ENCODE measurements at places on chromosomes 1 and 21.

DNA sequence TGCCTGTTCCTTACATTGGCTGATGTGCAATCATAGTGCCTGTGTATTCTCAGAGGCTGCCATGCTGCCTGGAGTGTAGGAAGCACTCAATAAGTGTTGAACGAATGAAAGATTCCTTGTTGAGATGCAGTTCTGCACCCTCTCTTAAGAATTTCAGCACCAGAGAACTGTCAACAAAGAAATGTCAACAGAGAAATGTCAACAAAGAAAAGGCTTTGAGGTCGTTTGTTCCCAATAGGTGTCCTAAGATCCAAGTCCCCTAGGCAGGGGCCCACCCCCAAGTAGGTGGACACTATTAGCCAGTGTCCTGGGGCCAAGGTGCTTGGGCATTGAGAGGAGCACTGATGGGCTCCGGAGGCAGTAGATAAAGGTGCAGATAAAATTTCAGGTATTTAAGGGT, 12.6 kb downstream of the KCND3 start:
- DNase-seq, result no peak
- no peak overlapping the region for H3K4me3 ChIP-seq
- H3K36me3 ChIP-seq, result no peaks in the 10 kb centered on the region
- H3K4me1 ChIP-seq, result peaks cover 40% of the 10 kb centered on the region

DNA sequence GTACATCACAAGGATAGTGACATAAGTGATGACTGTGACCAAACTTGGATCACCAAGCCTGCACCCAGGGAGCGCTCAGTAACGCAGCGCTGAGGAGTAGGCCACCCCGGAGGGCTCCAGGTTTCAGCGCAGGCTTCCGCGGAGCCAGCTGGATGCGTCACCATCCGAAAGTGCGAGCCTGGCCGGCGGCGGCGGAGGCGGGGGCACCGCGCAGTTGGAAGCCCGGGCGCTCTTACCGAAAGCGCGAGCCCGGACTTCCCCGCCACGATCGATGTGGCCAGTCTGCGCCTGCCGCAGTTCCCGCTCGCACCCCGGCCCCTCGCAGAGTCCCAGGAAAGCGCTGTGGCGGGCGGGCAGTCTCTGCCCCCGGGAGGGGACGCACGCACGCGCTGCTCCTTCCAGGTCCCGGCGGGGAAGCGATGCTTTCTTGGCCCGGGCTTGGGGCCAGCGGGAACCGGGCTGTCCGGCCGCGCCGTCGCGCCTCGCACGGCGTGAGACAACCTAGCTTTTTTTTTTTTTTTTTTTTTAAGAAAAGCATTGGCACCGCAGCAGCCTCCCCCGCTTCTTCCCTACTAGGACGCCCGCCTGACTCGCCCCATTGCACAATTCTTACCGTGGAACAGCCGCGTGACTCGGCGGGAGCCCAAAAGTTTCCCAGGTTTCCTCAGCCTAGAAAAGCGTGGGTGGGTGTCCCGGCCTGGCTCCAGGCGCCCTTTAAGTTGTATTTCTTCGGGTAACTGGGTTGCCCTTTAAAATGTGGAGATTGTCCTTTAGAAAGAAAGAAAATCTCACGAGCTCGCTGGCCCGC, 36.4 kb upstream of the JAK1 start:
- peak overlapping the region; percentile 84 for H3K4me3 ChIP-seq
- peak overlapping the region; percentile 87 for H3K27ac ChIP-seq
- peaks cover 5% of the 10 kb centered on the region for H3K4me1 ChIP-seq
- DNase-seq, result peak; percentile 79

GRCh38 chr1:205287076-205287475, 34.5 kb downstream of the NUAK2 start:
- H3K4me3 ChIP-seq, result no peak overlapping the region
- no peaks in the 10 kb centered on the region for H3K27me3 ChIP-seq
- no peak overlapping the region for H3K27ac ChIP-seq
- peaks cover 15% of the 10 kb centered on the region for H3K4me1 ChIP-seq

DNA sequence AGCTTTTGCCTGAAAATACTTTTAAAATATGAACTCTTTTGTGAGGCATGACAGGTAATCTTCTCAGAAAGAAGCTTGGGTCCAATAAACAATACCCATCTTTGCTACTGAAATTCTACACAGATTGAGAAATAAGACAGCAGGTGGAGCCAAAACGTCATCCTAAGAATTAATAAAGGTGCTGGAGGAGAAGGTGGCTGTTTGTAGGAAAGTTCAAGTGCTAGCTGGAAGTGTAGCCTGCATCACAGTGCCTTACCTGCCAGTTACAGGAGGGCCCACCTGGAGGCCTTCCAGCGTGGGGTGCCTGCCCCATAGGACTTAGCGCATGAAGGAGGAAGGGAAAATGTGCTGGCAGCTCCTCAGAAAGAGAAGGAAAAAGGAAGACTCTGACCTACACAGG, 93.7 kb downstream of the TTC3 start:
- H3K27ac ChIP-seq, result no peak overlapping the region
- H3K27me3 ChIP-seq, result no peaks in the 10 kb centered on the region
- no peak overlapping the region for H3K4me3 ChIP-seq
- no peaks in the 10 kb centered on the region for H3K36me3 ChIP-seq
- DNase-seq, result no peak
- H3K4me1 ChIP-seq, result no peaks in the 10 kb centered on the region

GRCh38 chr1:67689267-67690017, 4.4 kb downstream of the GADD45A start:
- no peak for DNase-seq
- H3K36me3 ChIP-seq, result peaks cover 1% of the 10 kb centered on the region
- peaks cover 23% of the 10 kb centered on the region for H3K4me1 ChIP-seq
- no peaks in the 10 kb centered on the region for H3K27me3 ChIP-seq
- no peak overlapping the region for H3K27ac ChIP-seq

DNA sequence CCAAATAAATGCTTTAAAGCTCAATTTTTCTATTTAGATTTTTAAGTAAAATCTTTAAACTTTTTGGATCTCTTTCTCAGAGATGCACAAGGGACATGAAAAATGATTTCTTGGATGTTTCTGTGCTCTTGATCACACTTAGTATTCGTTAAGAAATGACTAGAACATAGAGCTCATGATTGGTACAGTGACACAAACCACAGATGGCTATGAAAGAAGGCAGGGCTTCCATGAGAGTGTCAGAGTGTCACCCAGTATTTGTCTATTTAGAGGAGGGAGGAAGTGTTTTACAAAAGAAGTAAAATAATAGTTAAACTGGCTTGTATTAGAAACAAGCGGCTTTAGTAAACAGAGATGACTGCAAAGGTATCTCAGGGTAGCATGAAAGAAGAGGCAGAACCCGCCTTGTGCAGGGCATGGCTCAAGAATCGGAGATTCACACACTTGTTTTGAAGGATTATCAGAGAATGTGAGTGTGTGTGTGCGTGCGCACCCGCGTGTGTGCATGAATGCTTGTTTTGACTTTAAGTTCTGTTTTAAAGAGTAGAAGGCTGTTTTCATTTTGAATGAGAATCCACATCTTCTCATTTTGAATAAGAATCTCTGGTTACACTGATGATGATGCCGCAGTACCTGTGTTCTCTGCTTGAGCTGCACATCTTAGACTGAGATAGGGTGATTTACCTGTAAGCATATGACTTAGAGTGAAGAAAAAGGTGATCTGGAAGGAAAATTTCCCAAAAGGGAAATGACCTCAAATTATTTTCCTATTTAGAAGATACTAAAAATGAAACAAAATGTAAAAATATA, 82.1 kb downstream of the VPS26C start:
- no peak for DNase-seq
- H3K36me3 ChIP-seq, result no peaks in the 10 kb centered on the region
- H3K4me1 ChIP-seq, result peaks cover 12% of the 10 kb centered on the region
- H3K27me3 ChIP-seq, result no peaks in the 10 kb centered on the region

DNA sequence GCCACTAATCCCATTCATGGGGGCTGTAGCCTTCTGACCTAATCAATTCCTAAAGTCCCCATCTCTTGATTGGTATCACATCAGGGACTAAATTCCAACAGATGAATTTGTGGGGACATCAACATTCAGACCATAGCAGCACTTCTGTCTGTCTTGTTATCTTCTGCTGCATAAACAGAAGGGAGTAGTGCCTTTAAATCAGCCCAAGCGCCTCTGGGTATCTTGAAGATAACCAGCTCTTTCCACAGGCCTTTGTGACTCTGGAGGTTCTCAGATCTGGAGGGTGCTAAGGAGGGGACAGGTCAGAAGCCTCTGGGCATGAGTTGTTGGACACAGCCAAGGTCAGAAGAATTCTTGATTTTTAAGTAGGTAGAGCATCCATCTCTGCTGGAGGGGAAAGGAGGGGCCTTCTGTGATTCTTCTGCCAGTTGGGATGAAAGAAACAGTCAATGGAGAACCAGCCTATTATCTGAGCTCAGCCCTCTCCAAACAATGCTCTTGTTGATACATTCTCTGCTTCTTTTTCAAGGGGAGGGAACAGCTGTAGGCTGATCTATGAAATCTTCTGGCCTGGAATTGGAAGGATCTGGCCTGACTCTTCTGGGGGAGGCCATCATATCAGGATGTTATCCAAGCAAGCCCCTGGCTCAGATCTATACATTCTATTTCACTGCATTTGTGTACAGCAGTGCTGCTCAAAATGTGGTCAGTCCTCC, 31.3 kb upstream of the LRIG2 start:
- H3K27ac ChIP-seq, result no peak overlapping the region
- H3K27me3 ChIP-seq, result no peaks in the 10 kb centered on the region
- H3K4me1 ChIP-seq, result no peaks in the 10 kb centered on the region

GRCh38 chr1:58896246-58897183, 112.7 kb upstream of the JUN start:
- no peak overlapping the region for H3K4me3 ChIP-seq
- H3K27me3 ChIP-seq, result no peaks in the 10 kb centered on the region
- peak overlapping the region; percentile 61 for H3K27ac ChIP-seq
- H3K4me1 ChIP-seq, result peaks cover 77% of the 10 kb centered on the region
- H3K36me3 ChIP-seq, result no peaks in the 10 kb centered on the region
- peak; percentile 65 for DNase-seq
